Stimulated activated CD8-positive, alpha-beta memory T cell treated with anti-CD3 and anti-CD28 coated beads, Interleukin-7, amount 100 ng/mL, for 24 hours (primary cell): ENCODE measurements at places on chromosomes 11 and 22.
A peak's percentile ranks its signal among the peaks of the same experiment; 100 is the strongest.

DNA sequence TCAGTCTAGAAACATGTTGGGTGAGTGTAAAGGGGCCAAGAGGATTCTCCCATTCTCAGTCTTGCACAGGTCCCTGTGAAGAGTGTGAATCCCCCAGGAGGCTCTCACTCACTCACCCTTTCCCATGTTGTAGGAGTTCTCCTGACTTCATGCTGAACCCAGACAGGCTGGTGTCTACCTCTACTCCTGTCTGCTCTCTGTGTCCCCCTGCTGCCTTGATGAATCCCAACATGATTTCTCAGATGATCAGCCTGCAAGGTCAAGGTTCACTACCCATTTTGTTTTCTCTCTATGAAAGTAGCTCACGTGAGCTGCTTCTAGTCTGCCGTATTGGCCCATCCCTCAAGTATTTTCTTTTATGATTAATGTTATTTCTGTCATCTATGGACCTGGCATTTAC is 500.6 kb downstream of the ETS1 start:
- DNase-seq: no peak

DNA sequence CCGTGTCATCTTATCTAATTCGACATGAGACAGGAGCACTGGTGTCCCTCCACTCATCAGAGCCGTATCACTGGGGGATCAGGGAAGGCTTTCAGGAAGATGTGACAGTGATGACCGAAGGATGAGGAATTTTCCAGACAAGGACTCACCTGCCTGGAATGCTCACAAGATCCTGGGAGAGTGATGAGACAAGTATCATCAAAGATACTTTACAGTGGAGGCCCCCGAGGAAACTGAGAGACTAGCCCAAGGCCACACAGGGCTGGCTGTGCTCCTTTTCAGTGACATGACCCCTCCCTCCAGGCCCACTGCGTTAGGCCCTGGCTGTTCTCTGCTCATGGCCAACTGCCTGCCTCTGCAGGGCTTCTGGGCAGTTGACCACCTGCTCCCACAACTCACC is 13.0 kb downstream of the CLPB start:
- DNase-seq: no peak

- no peak for DNase-seq
Observed at GRCh38 chr11:18312012-18312411, 9.9 kb downstream of the HPS5 start.

- DNase-seq: no peak
Observed at GRCh38 chr22:27253108-27253902, 548.3 kb downstream of the MN1 start.

GRCh38 chr11:19934828-19935259 is 222.2 kb downstream of the NAV2 start:
- no peak for DNase-seq

- peak; percentile 68 for DNase-seq
Observed at GRCh38 chr11:76721755-76722677, 51.5 kb upstream of the LRRC32 start.

DNA sequence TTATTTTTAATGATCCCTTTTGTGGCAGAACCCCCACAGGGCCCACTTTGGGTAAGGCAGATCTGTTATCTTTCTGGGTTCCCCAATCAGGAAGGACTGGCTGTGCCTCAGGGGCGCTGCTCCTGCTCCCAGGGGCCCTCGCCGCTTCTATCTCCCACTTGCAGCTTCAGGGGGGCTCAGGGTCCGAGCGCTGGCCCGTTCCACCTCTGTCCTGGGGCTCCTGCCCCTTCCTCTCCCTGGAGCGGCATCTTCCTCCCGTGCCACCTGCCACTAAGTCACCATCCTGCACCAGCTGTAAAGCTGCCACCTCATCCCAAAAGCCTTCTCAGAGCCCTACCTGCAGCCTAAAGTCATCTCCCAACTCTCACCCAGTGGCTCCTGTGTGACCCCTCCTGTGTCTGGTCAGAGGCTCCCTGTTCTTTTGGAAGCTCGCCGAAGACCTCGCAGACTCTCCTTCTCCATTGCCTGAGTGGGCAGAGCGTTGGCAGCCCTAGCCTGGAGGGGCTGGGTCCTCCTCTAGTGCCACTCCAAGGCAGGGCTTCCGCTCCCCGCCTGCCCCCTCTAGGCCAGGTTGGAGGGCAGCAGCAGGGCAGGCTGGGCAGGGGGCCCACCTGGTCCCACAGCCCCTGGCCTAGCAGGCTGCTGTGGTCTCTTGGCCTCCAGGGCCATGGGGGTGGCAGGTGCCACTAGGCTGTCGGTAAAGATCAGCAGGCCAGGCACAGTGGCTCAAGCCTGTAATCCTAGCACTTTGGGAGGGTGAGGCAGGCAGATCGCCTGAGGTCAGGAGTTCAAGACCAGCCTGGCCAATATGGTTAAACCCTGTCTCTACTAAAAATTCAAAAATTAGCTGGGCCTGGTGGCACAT is 106.7 kb downstream of the MORC2 start:
- no peak for DNase-seq

DNA sequence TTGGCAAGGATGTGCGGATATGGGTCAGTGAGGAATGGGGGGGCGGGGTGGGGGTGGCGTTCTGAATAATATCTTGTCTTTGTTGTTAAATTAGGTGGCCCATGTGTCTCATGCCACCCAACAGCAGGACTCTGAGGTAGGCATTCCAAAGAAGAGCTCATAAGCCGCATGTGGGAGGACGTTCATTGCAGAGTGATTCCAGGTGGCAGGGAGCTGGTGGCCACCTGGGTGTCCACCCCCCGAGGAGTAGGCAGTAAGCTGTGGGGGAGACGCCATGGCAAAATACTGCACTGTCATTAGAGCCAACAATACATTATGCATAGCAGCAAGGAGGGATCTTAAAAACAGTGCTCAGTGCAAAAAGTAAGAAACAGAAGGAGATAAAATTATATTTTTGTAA is 14.3 kb upstream of the CAPN5 start:
- no peak for DNase-seq

- DNase-seq: no peak
Observed at GRCh38 chr11:17744151-17744940, 9.8 kb downstream of the KCNC1 start.

DNA sequence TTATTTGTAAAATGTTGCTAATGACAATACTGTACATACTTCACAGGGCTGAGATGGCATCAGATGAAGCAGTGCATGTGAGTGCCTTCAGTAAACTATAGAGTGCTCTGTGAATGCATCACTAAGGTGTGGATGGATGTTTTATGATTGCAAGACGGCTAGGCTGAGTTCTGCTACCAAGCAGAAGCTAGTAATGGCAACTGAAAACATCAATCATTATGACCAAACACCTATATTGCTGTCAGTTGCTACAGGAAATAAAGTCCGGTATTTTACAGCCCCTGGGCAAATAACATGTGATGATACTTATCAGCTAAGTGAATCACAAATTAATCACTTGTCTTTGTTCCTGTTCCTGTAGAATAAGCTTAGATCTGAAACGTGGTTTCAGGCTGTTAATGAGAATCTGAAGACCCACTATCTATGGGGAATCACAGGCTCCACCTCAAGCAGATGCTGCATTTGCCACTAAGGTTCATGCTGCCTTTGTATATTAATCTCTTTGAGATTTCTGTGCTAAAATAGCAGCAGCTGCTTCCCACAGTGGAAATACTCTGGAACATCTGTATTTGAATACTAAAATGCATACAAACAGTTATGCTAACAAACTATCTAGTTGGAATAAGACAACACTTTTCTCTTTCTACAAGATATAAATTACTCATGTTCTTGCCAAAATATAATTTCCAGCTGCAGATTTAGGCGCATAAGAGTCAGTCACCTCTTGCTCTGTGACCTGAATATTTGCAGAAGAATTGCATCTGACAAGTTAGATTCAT is 254.0 kb upstream of the PITPNB start:
- no peak for DNase-seq

- DNase-seq: no peak
Observed at GRCh38 chr11:749731-750130, 2.5 kb downstream of the TALDO1 start.
